ENCODE measurements at places on chromosomes 1 and 21.
A peak's percentile ranks its signal among the peaks of the same experiment; 100 is the strongest.

GRCh38 chr21:32772281-32773047 is 909 bp upstream of the PAXBP1 start:
- peak; percentile 60 for DNase-seq

DNA sequence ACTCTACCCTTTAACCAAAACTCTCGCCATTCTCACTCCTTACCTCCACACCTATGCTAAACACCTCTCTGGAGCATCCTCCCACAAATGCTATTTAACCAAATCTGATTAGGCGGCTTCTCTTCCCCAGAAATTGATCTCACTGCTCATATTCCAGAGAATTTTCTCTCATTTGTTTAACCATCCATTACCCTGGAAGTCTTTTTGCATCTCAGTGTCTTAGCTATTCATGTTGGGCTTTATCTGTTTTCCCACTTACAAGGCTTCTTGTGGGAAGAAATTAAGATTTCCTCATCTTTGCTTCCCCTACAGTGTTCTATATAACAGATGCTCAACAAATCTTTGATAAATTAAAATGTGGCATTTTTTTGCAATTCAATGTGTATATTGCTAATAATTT is 45.5 kb downstream of the MYSM1 start:
- no peak for DNase-seq

DNA sequence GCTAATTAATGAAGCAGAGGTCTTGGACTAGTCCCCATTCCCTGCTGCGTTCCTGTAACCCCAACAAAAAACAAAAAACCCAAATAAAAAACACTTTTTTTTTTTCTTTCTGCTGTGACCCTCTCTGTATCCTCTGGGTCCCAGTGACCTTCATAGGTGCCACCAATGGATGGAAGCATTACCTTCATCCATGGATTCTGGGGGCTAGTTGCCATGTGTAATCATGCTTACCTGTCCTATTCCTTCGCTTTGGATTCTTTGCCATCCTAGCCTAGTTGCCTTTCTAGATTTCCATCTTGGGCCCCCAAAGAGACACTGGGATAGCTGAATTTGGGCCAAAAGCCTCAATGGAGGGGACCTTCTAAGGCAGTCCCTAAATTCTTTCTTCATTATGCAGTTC is 1208.7 kb downstream of the BRINP3 start:
- no peak for DNase-seq

GRCh38 chr1:192879406-192879805 is 70.6 kb downstream of the RGS2 start:
- DNase-seq = no peak

DNA sequence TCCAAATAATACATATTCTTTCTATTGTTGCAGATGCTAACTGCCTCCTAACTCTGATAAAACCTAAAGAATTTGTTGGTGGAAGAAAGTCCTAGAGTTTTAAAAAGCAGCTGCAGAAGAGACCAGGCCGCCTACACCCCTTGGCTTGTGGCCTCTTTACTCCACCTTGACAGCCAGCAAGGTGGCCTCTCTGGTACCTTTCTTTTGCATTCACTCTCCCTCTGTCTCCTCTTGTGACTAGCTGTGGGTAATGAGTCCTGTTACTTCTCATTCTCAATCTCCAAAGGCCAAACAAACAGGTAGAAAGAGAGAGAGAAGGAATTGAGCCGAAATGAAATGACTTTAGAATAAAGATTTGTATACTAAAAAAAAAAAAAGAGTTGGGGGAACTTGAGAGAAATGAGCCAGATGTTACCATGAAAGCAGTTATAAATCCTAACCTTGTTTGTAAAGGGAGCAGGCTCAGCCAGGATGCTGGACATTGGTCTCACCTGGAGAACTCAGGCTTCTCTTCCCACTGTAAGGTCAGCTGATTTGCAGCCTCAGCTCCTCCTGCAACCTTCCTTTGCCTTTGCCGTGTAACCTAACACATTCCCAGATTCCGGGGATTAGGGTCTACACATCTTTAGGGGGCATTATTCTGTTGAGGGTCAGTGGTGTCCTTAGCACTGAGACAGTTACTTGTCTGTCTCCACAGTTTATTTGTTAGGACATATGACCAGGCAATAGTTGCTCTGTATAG is 164.1 kb upstream of the IRF2BP2 start:
- DNase-seq = no peak

DNA sequence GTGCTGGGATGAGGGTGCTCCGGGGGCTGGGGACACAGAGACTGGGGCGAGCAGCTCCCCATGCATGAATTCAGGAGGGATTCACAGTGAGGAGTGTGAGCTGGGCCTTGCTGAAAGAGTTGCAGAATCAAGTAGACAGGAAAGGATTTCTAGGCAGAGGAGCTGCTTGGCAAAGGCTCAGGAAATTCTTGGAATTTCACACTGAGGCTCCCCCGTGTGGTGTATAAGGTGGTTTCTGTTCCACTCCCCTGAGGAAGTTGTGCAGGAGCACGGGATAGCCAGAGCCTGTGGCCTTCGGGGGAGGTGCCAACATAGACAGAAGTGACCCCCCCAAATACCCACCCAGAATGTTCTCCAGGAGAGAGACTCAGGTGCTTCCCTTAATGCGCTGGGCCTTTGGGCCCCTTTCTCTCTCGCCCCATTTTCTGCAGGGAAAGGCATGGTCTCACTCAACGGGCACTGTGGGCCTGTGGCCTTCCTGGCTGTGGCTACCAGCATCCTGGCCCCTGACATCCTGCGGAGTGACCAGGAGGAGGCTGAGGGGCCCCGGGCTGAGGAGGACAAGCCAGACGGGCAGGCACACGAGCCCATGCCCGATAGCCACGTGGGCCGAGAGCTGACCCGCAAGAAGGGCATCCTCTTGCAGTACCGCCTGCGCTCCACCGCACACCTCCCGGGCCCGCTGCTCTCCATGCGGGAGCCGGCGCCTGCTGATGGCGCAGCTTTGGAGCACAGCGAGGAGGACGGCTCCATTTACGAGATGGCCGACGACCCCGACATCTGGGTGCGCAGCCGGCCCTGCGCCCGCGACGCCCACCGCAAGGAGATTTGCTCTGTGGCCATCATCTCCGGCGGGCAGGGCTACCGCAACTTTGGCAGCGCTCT is 58.5 kb upstream of the ACTL8 start:
- DNase-seq = no peak

- no peak for DNase-seq
These were observed 19.6 kb downstream of the LBR start for GRCh38 chr1:225408249-225408648.
